ENCODE measurements at places on chromosomes 5 and 9.

GRCh38 chr9:29144476-29144875 lies 1571.2 kb upstream of the C9orf72 start:
- DNase-seq, result no peak

DNA sequence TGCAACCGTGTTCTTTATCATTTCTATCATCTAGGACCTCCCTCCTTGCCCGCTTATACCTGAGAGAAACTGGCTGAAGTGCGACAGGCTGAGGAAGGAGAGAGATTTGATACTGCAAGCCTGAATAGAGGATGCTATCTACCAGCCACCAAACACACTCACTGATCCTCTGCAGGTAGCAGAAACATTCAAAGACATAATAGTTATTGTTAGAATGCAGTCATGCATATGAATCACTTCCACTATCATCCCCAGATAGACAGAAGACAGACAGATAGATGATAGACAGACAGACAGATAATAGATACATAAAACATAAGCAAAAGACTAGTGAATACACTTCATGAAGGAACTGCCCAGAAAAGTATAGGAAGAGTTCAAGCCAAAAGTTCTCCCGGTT lies 32.9 kb downstream of the FAM81B start:
- DNase-seq, result no peak

DNA sequence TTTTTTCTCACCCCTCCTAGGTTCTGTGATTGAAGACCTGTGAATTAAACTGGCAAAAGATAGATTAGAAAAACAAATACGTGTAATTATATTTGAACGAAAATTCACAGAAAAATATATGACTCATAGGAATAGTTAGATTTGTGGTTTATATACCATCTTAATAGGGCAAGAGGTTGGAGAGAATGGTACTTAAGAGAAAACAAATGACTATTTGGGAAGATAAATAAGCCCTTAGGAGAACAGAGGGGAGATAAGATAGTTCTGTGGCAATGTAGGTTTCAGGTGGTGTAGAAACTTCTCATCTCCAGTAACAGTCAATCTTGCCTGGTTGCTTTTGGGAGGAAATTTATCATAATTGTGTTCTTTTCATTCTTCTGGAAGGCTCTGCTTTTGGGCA lies 122.0 kb downstream of the PRDM9 start:
- no peak for DNase-seq

DNA sequence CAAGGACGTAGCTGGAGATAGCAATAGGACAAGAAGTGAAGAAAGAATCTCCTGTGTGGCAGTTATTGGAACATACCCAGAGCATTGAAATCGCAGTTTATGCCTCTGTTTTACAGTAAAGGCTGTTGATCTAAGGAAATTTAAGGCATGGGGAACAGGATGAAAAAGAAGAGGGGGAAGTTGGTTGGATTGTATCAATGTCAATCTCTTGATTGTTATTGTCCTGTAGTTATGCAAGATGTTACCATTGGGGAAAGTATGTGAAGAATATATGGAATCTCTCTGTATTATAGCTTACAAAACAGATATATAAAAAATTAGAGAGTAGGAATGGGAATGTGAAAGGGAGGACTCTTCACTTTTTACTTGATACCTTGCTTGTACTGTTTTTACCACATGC lies 195.6 kb upstream of the NREP start:
- DNase-seq, result no peak

GRCh38 chr9:104923740-104924139 lies 4.2 kb downstream of the ABCA1 start:
- no peak for DNase-seq

GRCh38 chr5:102865171-102865509 lies 110.0 kb downstream of the PAM start:
- no peak for DNase-seq

DNA sequence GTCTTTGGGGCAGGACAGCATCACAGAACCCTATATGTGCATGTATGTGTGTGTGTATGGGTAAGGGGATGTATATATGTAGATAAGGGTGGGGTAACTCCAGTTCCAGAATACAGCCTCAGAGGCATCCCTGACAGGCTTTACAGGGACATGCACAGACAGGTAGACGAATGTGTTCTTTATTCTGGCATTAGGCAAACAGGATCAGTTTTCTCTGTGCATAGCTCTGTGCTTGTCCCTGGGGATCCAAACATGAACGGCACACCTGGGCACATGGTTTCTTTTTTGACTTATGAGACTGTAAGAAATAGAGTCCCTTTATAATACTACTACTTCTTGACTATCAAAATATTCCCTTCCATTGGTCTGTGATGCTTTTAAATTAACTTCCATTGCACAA lies 120.6 kb downstream of the TRIO start:
- DNase-seq, result no peak

DNA sequence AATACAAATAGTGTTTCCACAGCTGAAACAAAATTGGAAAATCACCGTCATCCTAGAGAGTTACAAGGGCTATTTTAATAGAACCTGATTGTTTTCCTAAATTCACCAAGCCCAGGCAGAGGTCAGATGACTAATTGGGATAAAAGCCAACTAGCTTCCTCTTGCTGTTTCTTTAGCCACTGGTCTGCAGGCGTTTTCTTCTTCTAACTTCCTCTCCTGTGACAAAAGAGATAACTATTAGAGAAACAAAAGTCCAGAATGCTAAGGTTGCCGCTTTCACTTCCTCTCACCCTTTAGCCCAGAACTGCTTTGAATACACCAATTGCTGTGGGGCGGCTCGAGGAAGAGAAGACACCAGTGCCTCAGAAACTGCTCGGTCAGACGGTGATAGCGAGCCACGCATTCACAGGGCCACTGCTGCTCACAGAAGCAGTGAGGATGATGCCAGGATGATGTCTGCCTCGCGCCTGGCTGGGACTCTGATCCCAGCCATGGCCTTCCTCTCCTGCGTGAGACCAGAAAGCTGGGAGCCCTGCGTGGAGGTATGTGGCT lies at the start of gene TLR4:
Gene TLR4, plus strand, starts transcription at position 380 of the 552 bp plus-strand sequence. Its CDS starts 70 bp downstream, at position 450.
- DNase-seq, result no peak

- no peak for DNase-seq
These were observed 334.5 kb downstream of the TENT4A start for GRCh38 chr5:7047511-7048261.

- DNase-seq, result no peak
These were observed 1.3 kb downstream of the SDHA start for GRCh38 chr5:219460-219863.

DNA sequence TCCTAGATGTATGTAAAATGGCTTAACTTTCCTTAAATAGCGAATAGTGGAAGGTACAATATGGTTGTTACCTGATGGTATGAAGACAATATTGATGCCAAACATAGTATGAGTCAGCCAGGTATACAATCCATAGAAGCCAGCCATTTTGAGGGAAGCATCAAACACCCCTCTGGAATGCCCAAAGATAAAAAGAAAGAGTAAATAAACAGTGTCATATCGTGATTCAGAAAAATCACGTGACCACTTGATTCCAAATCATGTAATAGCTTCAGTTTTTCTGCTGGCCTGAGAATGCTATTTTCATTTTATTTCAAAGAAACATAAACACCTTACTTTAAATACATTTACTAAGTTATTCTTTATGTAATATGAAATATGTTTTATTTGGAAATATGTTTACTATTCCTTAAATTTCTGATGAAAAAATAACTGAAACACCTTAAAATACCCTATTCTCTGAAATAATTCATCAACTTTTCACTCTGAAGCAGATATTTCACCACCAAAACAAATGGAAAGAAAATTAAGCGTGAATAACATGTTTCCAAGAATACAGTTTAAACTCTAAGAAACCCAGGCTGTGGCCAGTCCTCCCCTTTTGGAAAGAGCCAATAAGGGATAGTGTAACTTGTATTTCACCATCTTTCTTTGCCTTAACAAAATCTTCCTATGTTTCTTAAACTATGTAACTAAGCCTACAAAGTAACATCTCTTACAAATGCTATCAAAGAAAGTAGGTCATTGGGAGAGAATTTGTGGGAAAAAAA lies 24.8 kb upstream of the CTNNAL1 start:
- no peak for DNase-seq

DNA sequence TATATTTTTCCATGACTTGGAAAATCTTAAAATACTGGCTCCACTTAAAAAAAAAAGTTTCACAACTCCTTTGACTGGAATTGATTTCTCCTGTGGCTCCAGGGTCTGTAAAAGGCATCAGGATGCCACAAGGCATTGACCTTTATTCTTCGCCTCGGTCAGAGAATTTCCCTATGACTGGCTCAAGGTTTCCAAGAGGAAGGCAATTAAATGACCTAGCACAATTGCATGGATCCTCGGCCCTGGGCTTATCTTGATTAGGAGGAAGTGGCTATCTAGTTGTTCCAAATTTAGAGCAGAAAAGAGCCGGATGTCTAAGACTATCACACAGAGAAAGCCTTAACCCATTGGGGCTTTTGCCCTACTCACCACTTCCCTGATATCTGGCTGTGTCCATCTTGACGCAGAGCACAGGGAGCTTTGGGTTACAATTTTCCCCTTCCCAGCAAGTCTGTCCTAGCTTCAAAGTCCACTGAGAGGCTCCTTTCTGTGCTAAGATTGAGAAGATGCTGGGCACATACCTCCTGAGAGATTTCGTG lies 56.9 kb upstream of the COL15A1 start:
- DNase-seq, result no peak

DNA sequence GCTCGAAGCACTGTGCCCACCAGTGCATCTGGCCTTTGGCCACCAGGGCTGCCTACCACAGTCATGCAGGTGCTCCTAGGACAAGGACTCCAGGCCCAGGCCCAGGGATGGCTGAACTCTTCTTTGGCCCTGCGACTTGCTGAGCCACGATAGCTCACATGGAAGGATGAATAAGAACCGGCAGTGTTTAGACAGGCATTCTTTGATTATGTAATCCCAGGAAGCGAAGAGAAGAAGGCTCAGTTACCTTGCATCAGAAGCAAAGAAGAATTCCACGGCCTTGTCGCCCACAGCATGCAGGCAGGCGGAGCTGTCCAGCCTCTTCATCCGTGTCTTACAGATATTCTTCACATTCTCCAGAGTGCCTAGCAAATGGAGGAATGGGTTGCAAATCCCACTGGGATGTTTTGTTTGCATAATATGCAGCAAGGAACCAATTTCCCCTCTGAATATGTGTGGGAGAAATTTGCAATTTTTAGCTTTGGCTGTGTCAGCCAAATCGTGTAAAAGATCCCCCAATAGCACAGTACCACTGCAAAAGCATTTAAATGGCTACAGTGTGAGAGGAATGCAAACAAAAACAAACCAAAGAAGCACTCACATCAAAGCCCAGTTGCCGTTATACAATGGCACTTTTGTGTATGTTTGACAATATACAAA lies 29.1 kb downstream of the GFPT2 start:
- DNase-seq, result no peak

- no peak for DNase-seq
These were observed 157.0 kb downstream of the GABBR2 start for GRCh38 chr9:98551511-98552286.

All from activated naive CD4-positive, alpha-beta T cell (primary cell).